Activated gamma-delta T cell treated with Interleukin-2 at 50 U/mL for 16 hours (primary cell): ENCODE measurements at places on chromosomes 12 and 14.

DNA sequence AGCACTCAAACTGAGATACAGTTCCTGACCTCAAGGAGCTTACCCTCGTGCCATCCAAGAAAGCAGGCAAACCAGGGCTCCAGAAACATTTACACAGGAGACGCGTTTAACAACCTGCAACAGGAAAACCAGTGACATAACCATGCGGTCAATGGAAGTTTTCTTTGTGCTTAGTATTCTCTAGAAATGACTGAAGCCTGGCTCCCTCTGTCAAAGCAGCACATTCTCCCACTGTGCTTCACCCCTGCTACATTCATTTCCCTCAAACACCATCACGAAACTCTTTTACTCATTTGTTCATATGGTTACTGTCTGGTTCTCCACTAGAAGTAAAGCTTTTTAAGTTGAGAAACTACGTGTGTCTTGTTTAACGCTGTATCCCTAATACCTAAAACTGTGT is 161.3 kb upstream of the CCND2 start:
- DNase-seq: no peak

DNA sequence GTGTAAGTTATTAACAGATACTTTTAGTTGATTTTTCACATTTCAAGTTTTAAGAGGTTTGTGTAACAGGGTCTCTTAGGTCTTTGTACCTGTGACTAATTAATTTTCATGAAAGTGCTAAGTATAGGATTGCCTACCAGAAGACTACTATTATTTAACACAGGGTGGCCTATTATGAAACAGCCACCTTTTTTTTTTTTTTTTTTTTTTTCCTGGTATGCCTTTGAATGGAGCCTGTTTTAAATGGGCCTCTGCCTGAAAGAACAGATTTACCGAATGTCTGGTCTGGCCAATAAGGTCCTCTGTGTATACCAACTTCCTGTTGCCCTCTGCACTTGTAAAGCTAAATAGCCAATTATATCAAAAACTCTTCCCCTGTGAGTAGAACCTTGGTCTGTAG is 62.5 kb downstream of the SLC38A6 start:
- DNase-seq: no peak

- no peak for DNase-seq
Observed at GRCh38 chr12:112446008-112446725, 27.4 kb downstream of the PTPN11 start.

- DNase-seq: no peak
Observed at GRCh38 chr14:42782754-42783153, 1176.1 kb downstream of the LRFN5 start.
